PC-9 (cell line): ENCODE measurements at places on chromosomes 2 and 18. TPM values are rescaled to one million over a fixed set of nuclear protein-coding genes. Genes with fewer than 3 reads are reported as not detected.

VWC2L gene
- not detected in 2 replicates for total RNA-seq

- peaks cover 21% of the 10 kb centered on the region for H3K36me3 ChIP-seq
- no peaks in the 10 kb centered on the region for H3K27me3 ChIP-seq
- peaks cover 22% of the 10 kb centered on the region for H3K4me1 ChIP-seq
- H3K4me3 ChIP-seq, result no peak overlapping the region
These were observed 35.9 kb upstream of the HTR2B start for GRCh38 chr2:231160701-231161100.

GRCh38 chr2:239940861-239941570 is 84.1 kb downstream of the NDUFA10 start:
- no peaks in the 10 kb centered on the region for H3K4me1 ChIP-seq
- no peak overlapping the region for H3K4me3 ChIP-seq
- H3K27me3 ChIP-seq, result no peaks in the 10 kb centered on the region
- no peaks in the 10 kb centered on the region for H3K36me3 ChIP-seq

FBXO15 gene
- total RNA-seq, result 2.2 and 3.9 TPM in 2 replicates

INHBB gene
- total RNA-seq, result 50.0 and 57.5 TPM in 2 replicates

DNA sequence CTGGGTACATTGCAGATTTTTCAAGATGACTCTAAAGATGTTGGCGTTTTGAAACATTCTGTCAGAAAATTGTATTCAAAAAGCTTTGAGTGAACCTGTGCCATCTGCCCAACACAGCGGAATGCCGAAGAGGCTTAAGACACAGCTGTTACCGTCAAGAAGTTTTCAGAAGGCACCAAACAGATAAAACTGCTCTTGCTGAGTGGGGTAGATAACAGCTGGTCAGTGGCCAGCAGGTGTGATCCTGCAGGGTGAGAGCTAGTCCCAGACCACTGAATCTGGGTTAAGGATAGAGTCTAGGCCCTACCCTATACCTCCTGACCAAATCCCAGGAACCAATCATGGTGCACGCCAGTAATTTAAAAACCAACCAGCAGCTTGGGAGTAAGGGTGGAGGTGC is 60.5 kb upstream of the B3GNT7 start:
- H3K27ac ChIP-seq, result no peak overlapping the region
- H3K4me1 ChIP-seq, result no peaks in the 10 kb centered on the region
- no peaks in the 10 kb centered on the region for H3K27me3 ChIP-seq
- no peak for DNase-seq
- no peaks in the 10 kb centered on the region for H3K36me3 ChIP-seq

GRCh38 chr2:160513120-160513519 is 19.5 kb upstream of the RBMS1 start:
- DNase-seq, result no peak
- no peak overlapping the region for H3K4me3 ChIP-seq

DNA sequence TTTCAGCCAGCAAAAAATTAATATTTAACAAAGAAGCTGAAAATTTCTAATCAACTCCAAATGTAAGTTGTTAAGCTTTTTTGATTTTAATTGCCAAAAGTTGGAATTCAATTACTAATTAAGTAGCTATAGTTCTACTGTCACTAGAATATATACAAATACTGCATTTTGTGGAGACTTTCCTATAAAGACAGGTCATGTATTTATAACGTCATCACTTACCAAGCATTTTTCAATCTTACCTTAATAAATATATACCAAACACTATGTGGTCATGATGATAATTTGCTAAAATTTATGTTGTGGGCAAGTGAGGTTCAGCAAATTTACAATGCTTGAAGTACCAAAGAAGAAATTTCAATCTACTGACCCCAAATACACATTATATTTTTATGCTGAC is 24.2 kb upstream of the TMEFF2 start:
- no peak overlapping the region for H3K4me3 ChIP-seq
- no peak overlapping the region for H3K27ac ChIP-seq
- H3K36me3 ChIP-seq, result no peaks in the 10 kb centered on the region
- H3K4me1 ChIP-seq, result no peaks in the 10 kb centered on the region
- no peak for DNase-seq

- DNase-seq, result no peak
- H3K36me3 ChIP-seq, result peaks cover 4% of the 10 kb centered on the region; the same call in 1 of the 2 replicates
- H3K27ac ChIP-seq, result no peak overlapping the region
- no peaks in the 10 kb centered on the region for H3K27me3 ChIP-seq
These were observed 4.2 kb downstream of the ERFE start for GRCh38 chr2:238162846-238163441.

FTCDNL1 gene
- total RNA-seq, result 2.7 and 5.2 TPM in 2 replicates

TMEM247 gene
- not detected in 2 replicates for total RNA-seq

EPHA4 gene
- 10.6 and 21.3 TPM in 2 replicates for total RNA-seq

UGT1A1 gene
- 64.8 and 70.5 TPM in 2 replicates for total RNA-seq

DNA sequence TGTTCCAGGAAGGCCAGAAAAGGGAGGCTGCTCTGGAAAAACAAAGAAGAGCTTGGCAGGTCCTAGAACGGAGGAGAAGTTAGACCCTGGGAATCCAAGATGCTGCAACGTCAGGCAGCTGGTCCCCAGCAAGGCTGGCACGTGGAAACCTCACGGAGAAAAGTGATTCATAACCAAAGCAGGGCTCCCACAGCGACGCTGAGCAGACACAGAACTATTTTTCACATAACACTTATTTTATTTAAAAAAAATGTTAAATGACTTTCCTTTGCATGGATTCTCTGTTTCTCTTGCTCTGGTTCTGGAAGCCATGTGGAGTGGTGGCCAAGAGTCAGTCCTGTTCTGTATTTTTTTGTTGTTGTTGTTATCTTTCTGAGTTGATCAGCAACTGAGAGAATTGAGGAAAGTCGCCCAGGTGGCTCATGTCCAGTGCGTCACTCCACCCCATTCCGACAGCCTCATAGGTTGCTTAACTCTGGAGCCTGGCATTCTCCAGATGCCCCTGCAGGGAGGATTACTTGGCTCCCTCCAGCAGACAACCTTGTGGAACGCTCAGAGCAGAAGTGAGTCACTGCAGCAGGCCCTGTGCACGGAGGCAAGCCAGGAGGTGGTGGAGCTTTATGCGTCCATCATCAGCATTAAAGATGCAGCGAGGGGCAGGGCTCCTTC is 229.9 kb upstream of the HDAC4 start:
- no peak overlapping the region for H3K27ac ChIP-seq
- H3K27me3 ChIP-seq, result peaks cover 80% of the 10 kb centered on the region
- no peaks in the 10 kb centered on the region for H3K36me3 ChIP-seq
- DNase-seq, result peak; percentile 60
- no peak overlapping the region for H3K4me3 ChIP-seq

- H3K27me3 ChIP-seq, result no peaks in the 10 kb centered on the region
- no peak for DNase-seq
- H3K4me3 ChIP-seq, result no peak overlapping the region
- H3K36me3 ChIP-seq, result no peaks in the 10 kb centered on the region
- no peaks in the 10 kb centered on the region for H3K4me1 ChIP-seq
- no peak overlapping the region for H3K27ac ChIP-seq
These were observed 39.9 kb downstream of the DSEL start for GRCh38 chr18:67476585-67476984.

SCLY gene
- total RNA-seq, result 33.9 and 40.0 TPM in 2 replicates

ALPI gene
- total RNA-seq, result not detected in 2 replicates

- no peak for DNase-seq
- peak overlapping the region; percentile 66 for H3K4me3 ChIP-seq
- peaks cover 30% of the 10 kb centered on the region for H3K4me1 ChIP-seq
- H3K36me3 ChIP-seq, result 0 out of 2 replicates have a peak, but pooled peaks cover 12% of the 10 kb centered on the region
These were observed 1.1 kb upstream of the RNU4ATAC start for GRCh38 chr2:121529439-121530211.

- DNase-seq, result no peak
- no peak overlapping the region for H3K4me3 ChIP-seq
- no peak overlapping the region for H3K27ac ChIP-seq
- H3K36me3 ChIP-seq, result no peaks in the 10 kb centered on the region
These were observed 85.2 kb upstream of the GRB14 start for GRCh38 chr2:164706522-164706921.
